Mammary epithelial cell (primary cell): ENCODE measurements at places on chromosomes 3 and 15.

GRCh38 chr15:26134812-26135211 is 271.7 kb upstream of the ATP10A start:
- DNase-seq: no peak

- no peak for DNase-seq
Observed at GRCh38 chr15:59605994-59606393, 5.6 kb upstream of the GCNT3 start.

- no peak for DNase-seq
Observed at GRCh38 chr15:99295840-99296239, 44.6 kb downstream of the LRRC28 start.

DNA sequence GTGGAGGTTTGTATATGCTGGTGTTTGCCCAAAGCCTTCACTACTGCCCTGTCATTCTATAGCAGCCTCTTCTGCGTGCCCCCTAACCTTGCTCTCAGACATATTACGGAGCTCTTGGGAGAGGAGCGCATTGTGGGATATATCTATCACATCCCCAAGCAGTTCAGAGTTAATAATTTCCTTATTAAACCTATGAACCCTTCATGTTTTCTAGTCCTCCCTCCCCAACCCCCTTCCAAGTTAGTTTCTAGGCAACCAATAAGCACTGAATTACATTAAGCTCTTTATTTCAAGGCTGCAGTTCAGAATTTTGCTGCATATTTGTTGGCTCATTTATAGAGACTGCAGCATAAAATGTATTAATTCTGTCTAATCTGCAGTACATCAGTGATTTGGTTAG is 57.3 kb upstream of the GRM7 start:
- DNase-seq: no peak

DNA sequence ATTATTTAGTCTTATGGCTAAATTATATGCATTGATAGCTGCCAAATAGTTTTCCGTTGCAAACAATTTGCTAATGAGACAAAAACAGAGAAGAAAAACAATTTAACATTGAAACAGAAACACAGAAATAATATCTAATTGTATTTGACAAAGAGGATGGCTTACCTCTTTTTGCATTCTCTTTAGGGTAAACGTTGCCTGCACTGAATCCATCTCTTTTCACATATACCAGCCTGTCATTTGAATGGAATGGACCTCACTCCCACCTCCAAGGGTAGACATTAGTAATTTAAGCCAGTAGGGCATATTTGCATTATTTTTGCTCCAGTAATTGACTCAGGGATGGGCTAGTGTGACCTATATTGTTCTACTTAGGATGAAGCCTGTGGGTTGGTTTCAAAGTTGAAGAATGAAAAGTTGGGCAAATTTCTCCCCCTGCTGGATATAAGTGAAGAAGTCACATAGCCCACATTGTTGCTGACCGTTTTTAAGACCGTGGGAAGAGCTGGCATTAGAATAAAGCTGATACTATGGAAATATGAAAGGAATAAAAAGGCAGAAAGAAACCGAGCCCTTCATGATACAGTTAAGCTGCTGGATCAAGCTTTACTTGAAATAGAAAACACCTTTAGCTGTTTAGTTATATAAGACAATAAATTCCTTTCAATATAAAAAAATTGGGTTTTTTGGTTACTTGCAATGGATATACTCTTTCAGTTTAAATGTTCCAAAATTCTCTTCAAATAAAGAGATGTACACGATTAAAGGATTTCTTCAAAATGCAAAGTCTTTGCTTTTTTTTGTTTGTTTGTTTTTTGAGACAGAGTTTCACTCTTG is 26.9 kb downstream of the PIERCE2 start:
- DNase-seq: peak; percentile 40

DNA sequence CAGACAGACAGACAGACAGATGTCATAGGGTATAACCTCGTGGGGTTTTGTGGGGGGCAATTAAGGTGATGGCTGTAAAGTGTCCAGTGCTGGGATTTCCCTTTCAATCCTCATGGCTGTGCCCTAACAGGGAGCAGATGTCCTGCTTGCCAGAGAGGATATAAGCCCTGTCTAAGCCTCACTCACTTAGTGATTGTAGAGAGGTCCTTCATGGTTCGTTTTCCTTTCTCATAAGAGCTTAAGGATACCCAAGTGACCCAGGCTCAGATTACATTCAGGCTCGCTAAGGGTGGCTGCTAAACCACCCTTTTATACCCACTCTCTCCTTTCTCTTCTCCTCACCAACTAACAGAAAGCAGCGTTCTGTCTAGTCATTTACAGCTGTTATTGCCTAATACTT is 19.2 kb downstream of the LYSMD2 start:
- no peak for DNase-seq

DNA sequence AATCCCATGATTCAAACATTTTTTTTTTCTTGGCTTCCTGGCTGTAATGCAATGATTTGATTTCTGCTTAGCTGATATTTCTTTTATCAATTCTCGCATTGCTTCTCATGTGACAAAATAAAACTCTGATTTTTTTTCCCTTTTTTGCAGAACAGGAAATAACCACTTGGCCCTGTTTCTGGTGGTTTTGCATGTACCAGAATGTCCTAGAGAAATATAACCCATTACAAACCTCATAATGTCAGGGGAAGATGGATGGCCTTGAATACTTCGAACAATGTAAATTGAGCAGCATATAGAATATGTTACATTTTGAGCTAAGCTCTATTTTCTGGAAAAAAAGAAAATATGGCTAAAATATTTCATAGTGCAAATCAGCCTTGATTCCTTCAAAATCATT is 275.6 kb downstream of the RAP2B start:
- no peak for DNase-seq

- DNase-seq: no peak
Observed at GRCh38 chr3:13574798-13575451, 26.0 kb downstream of the FBLN2 start.

DNA sequence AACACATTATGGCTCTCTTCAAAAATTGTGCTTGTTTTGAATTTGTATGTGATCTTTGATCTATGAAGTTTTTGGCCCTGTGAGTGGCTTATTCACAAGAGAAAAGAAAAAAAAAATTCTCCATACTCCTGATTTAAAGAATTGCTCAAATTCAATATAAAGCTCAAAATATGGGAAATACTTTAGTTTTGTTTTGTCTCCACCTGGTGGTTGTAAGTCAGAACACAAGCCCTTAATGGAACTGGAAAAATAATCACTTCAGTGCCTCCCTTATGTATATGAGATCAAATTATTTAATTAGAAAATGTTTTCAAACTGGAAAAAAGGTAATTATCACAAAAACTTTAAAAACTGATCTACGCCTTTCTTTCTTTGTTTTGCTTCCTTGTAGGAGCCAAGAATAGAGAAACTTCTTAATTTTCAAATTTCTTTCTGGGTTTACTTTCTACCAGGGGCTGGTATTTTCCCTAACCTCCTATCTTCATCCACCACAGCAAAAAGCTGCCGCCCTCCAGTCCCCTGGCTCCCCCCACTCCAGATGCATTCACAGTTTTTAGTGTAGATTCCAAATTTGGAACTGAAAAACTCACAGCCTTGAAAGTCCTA is 50.6 kb downstream of the SERP1 start:
- peak; percentile 29 for DNase-seq

DNA sequence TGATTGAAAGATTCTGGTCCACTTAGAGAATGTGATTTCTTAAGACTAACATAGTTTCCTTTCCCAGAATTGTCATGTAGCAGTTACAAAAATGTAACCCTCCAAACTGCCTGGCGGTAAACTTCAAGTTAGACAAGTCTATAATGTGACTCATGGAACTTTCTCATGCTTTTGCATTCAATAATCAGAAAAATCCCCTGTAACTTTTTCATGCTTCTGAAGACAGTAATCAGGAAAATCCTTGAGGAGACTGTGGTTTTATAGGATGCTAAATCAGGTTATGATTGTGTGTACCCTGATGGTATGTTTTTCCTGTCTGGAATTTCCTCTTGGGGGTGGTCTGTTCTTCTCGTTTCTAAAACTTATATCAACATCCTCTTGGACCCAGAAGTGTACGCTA is 74.0 kb upstream of the RARB start:
- DNase-seq: no peak

DNA sequence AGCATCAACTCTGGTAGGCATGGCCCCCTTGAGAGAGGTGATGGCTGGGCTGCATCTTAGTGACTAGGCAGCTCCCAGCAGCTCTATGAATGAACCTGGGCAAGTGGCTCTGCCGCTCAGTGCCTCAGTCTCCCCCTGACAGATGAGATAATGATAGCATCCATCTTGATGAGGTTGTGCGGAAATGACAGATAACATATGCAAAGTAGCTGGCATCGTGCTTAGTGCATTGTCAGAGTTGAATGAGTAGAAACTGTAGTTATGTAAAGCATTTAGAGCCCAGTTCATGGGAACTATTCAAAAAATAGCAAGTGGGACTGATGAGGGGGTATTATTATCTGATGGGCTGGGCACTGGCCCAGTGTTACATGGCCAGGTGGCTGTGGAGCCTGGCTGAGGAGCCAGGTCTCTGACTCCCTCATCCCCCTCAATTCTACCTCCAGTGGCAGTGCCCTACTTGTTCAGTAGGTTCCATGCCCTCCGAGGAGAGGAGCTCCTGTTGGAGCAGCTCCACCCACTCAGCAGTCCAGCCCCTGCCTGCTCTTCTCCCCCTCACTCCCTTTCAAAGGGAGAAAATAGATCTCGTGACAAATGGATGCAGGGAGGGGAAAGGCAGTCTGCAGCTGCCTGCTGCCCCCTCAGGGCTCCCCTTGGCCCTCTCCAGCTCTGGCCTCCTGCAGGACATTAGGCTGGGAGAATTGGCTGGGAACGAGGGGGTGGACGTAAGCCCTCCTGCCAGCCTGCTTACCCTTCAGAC is 6.6 kb downstream of the PRKCD start:
- no peak for DNase-seq

- DNase-seq: no peak
Observed at GRCh38 chr15:89623165-89623564, 32.1 kb downstream of the KIF7 start.

- DNase-seq: no peak
Observed at GRCh38 chr3:176615826-176616225, 581.5 kb downstream of the TBL1XR1 start.

DNA sequence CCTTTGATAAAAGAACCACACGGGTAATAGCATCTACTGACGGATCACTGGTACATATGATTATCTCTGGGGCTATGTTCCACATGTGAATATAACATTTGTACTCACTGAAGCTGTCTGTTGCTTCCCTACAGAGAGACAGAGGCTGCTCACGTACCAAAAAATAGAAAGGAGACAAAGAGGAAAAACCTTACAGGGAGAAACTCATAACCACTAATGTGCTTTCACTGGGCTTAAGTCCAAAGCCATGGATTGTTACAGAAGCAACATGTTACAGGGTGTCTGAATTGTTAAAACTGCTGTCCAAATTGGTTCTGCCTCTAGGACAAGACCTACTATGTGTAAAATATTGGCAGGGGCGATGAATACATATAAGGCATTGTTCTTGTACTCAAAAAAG is 311.9 kb downstream of the FOXP1 start:
- DNase-seq: no peak

GRCh38 chr3:32973982-32974381 is 22.5 kb downstream of the CCR4 start:
- DNase-seq: no peak

DNA sequence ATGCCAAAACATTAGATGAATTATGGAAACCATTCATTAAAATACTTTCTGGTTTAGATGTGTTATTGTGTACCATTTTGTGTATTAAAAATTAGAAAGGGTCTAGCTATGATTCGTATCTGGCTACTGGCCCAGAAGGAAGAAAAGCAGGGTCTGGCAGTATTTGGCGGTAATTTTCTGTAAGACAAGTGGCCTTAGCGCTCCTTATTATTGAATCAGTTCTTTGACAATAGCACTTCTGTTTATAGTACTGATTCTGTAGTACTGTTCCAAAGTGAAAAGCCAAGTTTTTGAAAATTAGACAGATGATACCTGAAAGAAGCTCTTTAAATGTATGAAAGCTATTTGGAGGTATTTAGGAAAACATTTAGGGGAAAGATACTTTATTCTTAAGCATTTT is 10.2 kb downstream of the GLCE start:
- DNase-seq: no peak

DNA sequence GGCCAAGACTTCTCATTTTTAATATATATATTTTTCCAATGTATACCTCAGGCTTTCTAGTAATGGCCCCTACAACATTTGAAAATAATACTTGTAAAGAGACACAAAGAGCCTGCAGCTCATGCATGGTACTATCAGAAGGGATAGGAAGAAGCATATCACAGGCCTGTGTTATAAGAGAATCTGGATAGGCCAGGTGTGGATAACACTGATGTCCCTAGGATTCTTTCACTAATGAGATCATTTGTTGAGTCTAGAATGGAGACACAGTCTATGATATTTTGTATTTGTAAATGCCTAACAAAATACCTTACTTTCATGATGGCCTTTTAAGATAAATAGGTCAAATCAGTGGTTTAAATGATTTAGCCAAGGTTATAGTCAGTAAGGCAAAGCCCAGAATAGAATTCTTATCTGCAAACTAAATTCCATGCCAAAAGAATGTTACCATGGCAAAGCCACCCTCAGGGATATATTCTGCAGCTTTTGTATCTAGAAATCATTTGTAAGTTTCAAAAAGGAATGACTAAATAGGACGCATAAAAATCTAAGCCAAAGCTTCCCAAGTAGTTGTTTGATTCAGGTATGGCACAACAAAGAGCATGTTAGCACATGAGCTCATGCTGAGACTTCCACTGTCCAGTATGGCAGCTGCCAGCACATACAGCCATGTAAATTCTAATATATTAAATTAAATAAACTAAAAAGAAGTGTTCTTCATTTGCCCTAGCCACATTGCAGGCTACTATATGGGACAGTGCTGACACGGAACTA is 10.0 kb downstream of the DCP1A start:
- DNase-seq: peak; percentile 18

GRCh38 chr3:130849091-130849552 is 44.8 kb upstream of the ATP2C1 start:
- peak; percentile 60 for DNase-seq

- DNase-seq: no peak
Observed at GRCh38 chr3:10855083-10855870, 39.2 kb downstream of the SLC6A11 start.

DNA sequence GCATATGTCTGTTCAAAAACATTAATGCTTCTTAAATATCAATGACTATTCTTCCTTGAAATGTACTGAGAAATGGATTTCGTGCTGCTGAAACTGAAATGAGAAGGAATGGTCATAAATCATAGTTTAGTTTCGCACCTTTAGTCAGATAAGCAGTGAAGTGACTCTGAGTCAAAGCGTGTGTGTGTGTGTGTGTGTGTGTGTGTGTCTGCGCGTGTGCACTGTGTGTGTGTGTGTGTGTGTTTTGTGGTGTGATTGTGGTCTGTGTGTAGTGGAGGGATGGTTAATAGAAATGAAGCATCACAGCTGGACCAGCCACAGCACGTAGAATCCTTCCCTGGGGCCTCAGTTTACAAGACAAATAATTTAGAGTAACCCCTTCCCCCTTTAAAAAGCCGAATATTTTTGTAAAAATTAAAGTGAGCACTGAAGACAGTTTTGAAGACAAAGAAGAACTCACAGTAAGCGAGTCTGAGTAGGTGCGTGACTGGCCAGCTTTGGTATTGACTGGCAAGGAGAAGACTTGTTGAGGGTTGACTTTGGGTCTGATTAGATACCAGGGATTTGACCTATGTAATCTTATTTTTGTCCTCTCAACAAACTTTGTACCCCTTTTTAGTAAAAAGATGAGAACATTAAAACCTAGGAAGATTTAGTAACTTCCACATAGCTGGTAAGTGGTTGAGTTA is 202.0 kb upstream of the IL12A start:
- DNase-seq: no peak
